Stomach (tissue), 19 donors: ENCODE measurements at places on chromosomes 13 and 19.
A peak's percentile ranks its signal among the peaks of the same experiment; 100 is the strongest.

DNA sequence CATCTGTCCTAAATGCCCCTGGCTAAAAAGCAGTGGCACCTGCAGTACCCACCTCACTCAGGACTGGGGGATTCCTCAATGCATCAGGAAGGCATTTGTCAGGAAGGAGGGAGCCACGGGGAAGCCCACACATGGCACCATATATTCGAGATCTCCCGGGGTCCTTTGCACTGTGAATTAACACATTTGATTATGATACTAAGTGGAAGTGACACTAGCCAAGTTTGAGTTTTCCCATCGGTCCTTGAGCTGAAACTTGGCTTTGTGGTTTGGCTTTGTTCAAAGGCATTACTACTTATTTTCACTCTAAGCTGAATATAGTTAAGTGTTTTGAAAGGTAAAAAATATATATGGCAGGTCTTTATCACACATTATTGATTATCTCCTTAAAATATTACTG lies 168.7 kb upstream of the MYO16 start:
- H3K4me1 ChIP-seq, result no peaks in the 10 kb centered on the region
- H3K36me3 ChIP-seq, result no peaks in the 10 kb centered on the region
- H3K4me3 ChIP-seq, result no peak overlapping the region

DNA sequence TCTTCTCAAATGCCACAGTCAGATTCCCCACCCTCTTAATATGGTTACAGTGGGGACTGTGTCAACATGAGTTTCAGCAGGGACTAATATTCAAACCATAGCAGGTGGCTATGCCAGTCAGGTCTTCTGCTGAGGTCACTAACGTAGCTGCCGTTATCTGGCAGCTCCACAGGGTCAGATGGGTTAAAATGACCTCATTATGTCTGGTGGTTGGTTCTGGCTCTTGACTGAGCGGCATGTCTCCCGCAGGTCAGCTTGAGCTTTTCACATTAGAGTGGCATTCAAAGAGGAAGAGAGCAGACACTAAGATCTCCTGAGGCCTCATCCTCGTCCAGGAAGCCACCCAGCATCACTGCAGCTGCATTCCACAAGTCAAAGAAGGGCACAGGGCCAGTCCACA lies 21.4 kb upstream of the IPO5 start:
- DNase-seq, result no peak
- H3K27me3 ChIP-seq, result no peaks in the 10 kb centered on the region
- no peak overlapping the region for H3K27ac ChIP-seq
- no peak overlapping the region for H3K4me3 ChIP-seq
- H3K4me1 ChIP-seq, result no peaks in the 10 kb centered on the region

DNA sequence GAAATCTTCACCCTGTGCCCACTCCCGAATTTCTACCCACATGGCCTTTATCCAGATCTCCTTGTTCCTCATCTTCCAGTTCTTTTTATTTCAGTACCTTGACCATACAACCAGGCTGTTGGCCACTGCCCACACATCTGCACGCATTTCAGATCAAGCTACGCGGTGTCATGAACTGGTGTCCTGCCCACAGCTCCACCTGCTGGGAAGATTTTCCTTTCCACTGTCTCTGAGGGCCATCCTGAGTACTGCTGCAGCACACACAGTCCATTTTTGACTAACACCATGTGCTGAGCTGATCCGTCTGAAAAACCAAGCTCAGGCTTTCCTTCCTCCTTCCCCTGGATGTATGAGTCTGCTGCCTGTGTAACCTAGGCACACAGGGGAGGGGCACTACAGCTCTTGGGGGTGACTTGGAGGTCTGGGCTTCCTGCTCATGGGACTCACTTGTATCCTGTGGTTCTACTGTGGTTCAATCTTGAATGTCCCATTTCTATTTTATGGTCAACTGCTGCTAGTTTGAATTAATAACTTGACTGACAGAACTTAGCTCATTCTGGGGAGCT lies 71.9 kb downstream of the WASF3 start:
- no peak overlapping the region for H3K27ac ChIP-seq
- H3K36me3 ChIP-seq, result no peaks in the 10 kb centered on the region
- no peaks in the 10 kb centered on the region for H3K4me1 ChIP-seq
- no peaks in the 10 kb centered on the region for H3K27me3 ChIP-seq
- H3K4me3 ChIP-seq, result no peak overlapping the region

DNA sequence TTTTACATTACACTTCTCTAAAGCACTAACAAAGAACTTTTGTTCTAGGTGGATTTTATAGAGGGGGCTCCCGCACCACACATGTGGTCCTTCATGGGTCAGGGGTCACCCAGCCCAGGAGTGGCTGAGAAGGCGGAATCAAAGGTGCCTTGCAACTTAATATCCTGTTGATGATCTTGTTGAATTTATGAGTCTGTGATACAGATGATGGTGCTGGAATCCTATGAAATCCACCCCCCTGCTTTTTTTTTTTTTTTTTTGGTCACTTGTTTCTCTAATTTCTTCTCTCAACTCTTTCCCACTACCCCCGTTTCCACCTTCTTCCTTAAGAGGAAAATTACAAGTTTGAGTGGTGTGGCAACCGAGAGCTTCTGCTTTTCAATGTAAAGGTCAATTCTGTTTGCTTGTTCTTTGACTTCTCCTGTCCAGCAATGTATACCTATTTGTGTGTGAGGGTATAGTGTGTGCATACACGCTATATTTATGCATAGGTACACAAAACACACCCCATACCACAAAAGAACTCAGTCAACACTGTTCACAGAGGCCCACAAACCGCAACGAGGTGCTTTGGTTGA lies 4.2 kb upstream of the ZIC2 start:
- no peaks in the 10 kb centered on the region for H3K36me3 ChIP-seq
- peaks cover 100% of the 10 kb centered on the region for H3K27me3 ChIP-seq
- H3K4me3 ChIP-seq, result no peak overlapping the region
- peaks cover 35% of the 10 kb centered on the region for H3K4me1 ChIP-seq
- DNase-seq, result no peak

DNA sequence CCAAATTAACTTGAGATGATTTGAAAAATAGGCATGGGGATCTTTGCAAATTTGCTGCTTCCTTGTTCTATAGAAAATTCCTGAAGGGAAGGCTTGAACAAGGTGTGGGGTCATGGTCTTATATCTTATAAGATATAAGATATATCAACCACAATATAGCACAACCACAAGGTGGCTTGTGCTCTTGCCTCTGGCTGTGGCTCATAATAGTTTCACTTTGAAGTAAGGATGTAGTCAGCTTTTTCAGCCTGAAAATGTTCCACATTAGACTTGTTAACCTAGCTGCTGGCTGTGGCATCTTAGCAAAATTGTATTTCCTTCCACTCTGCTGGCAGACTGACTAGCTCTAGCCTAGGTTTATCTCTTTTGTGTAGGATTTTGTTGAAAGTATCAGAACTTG lies 169.7 kb downstream of the KLF5 start:
- no peak overlapping the region for H3K27ac ChIP-seq
- H3K36me3 ChIP-seq, result no peaks in the 10 kb centered on the region
- DNase-seq, result peak; percentile 46
- no peaks in the 10 kb centered on the region for H3K27me3 ChIP-seq
- H3K4me3 ChIP-seq, result no peak overlapping the region
